Subcutaneous adipose tissue (tissue), 4 donors: ENCODE measurements at places on chromosomes 12 and 14. TPM values are rescaled to one million over a fixed set of nuclear protein-coding genes. Genes with fewer than 3 reads are reported as not detected.

Gene ZBTB42
- 4.2 TPM for total RNA-seq

Gene TDRD9
- 1.1 TPM for total RNA-seq

Gene STAB2
- not detected for total RNA-seq

Gene CATSPERB
- total RNA-seq, result 4.2 TPM

Gene MMP19
- total RNA-seq, result 68.6 TPM

Gene GPR68
- total RNA-seq, result 0.98 TPM

Gene DNAI7
- total RNA-seq, result 0.34 TPM

Gene SLC39A5
- not detected for total RNA-seq

Gene HCAR2
- 9.8 TPM for total RNA-seq

Gene KRT81
- not detected for total RNA-seq

Gene FAM186B
- total RNA-seq, result 0.17 TPM

Gene MSI1
- total RNA-seq, result not detected

Gene GPR132
- 5.5 TPM for total RNA-seq

Gene CMAS
- total RNA-seq, result 33.5 TPM

Gene APOF
- total RNA-seq, result not detected

Gene DCAF11
- total RNA-seq, result 47.1 TPM

Gene MDM1
- 8.3 TPM for total RNA-seq

Gene CNTN1
- total RNA-seq, result 0.57 TPM

Gene PTGR2
- total RNA-seq, result 9.5 TPM

Gene RIN3
- total RNA-seq, result 23.2 TPM

Gene DTX1
- 42.7 TPM for total RNA-seq

Gene NFYB
- 47.8 TPM for total RNA-seq

Gene TSPAN8
- total RNA-seq, result 9.5 TPM

Gene SLC38A4
- total RNA-seq, result not detected

Gene GNB3
- total RNA-seq, result 0.88 TPM

Gene PGAM5
- total RNA-seq, result 7.3 TPM

Gene PPFIBP1
- 39.6 TPM for total RNA-seq

Gene PGF
- 3.2 TPM for total RNA-seq

Gene SLCO1B1
- not detected for total RNA-seq

Gene PCED1B
- total RNA-seq, result 2.6 TPM

Gene CLEC2B
- 47.8 TPM for total RNA-seq

Gene LGR5
- total RNA-seq, result 0.88 TPM

Gene CFAP73
- not detected for total RNA-seq
